PC-9 (cell line): ENCODE measurements at places on chromosomes 12 and 14.

DNA sequence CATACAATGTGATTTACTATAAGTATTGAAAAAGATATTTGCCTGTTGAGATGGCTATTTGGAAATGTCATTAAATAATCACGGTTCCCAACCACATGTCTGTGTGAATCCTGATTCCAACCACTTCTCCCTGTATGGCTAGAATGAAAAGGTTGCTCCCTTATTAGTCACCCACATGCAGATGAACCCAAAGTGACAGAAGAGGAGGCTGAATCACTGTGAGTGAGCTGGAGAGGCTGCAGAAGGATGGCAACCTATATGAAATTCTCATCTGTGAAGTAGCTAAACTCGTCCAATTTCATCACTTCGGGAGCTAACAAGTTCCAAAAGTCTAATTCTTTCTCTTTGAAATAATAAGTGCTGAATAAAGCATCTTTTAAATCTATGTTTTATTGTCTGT, 300.5 kb downstream of the PRKD1 start:
- no peaks in the 10 kb centered on the region for H3K4me1 ChIP-seq
- no peaks in the 10 kb centered on the region for H3K27me3 ChIP-seq
- no peak overlapping the region for H3K27ac ChIP-seq
- no peaks in the 10 kb centered on the region for H3K36me3 ChIP-seq
- no peak overlapping the region for H3K4me3 ChIP-seq

GRCh38 chr12:93860668-93861373, 183.6 kb downstream of the CRADD start:
- no peaks in the 10 kb centered on the region for H3K36me3 ChIP-seq
- no peak for DNase-seq
- H3K27ac ChIP-seq = no peak overlapping the region
- no peaks in the 10 kb centered on the region for H3K4me1 ChIP-seq
- H3K4me3 ChIP-seq = no peak overlapping the region

DNA sequence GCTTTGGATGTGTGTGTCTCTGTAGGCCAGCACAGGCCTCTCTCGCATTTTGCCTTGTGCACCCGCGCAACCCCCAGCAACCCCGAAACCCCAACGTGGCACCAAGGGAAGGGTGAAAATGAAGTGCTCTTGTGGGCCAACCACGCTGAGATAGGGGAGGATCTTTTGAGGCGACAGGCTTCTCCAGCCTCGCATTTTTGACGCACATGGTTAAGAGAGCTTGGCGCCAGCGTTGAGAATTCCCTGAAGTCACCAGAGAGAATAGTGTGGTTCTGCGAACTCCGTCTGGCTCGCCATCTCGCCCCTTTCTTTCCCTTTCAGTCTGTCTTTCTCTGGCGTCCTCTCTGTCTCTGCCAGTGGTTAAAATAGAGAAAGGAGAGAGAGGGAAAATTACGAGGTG, 1.9 kb upstream of the TBX3 start:
- DNase-seq = no peak
- no peaks in the 10 kb centered on the region for H3K36me3 ChIP-seq
- H3K27ac ChIP-seq = no peak overlapping the region
- no peaks in the 10 kb centered on the region for H3K4me1 ChIP-seq

DNA sequence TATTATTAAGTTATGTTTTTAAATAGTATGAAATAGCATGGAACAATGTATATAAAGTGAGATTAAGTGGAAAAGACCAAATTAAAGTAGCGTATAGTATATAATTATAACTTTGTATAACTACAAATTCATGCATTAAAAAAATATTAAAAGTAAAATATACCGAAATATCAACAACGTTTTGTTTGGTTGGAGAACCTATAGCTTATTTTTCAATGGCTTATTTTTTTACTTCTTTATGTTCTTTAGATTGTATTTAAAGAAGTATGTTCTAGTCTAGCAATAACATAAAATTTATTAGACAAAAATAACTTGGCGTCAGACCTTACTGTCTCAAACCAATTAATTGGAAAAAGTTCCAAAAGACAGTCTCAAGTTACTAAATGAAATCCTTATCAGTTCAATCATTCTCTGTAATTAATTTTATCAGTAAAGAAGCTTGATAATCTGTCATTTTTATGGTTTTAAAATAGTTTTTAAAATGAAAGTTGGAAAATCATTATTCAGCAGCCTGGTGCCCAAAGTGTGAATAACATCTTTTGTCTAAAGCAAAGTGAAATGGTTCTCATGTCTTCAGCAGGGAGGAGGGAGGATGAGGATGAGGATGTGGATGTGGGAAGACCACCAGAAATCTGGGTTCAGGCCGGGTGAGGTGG, 46.7 kb downstream of the IRAK3 start:
- DNase-seq = no peak
- H3K4me3 ChIP-seq = peak overlapping the region; percentile 64
- H3K36me3 ChIP-seq = no peaks in the 10 kb centered on the region
